MCF 10A (cell line): ENCODE measurements at places on chromosomes 5 and 9. TPM values are rescaled to one million over a fixed set of nuclear protein-coding genes. Genes with fewer than 3 reads are reported as not detected.
A peak's percentile ranks its signal among the peaks of the same experiment; 100 is the strongest.

GRCh38 chr9:131889437-131890251 lies 149.8 kb upstream of the RAPGEF1 start:
- peaks cover 13% of the 10 kb centered on the region for H3K36me3 ChIP-seq
- DNase-seq = no peak
- no peaks in the 10 kb centered on the region for H3K27me3 ChIP-seq
- no peak overlapping the region for H3K27ac ChIP-seq
- H3K4me1 ChIP-seq = peaks cover 5% of the 10 kb centered on the region
- no peak overlapping the region for H3K4me3 ChIP-seq

DNA sequence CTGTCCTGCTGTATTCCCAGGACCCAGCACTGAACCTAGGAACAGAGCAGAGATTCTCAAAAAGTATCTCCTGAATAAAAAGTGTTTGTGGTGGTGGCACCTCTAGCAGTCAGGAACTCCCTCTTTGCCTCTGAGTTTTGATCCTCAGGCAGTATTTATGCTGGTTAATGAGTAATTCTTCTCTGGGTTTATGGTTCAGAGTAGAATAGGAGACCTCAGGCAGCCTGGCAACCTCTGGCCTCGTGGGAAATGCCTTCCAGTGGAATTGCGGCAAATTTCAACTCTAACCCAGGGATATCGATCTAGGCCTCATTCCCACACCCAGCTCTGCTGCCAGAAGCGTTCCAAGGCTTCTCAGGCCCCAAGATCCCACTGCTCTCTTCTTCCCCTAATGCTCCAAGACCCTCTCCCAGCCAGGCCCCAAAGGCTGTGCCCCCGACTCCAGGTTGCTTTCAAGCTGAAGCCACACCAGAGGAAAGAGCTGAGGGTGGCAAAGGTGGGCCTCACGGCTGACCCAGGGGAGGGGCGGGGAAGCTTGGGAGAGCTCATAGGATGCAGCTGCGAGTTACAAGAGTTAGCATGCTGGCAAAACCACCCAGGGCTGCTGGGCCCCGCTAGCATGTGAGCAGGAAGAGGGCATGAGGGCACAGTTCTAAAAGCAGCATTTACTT lies 10.9 kb upstream of the HDHD3 start:
- DNase-seq = no peak
- H3K27ac ChIP-seq = no peak overlapping the region
- no peaks in the 10 kb centered on the region for H3K27me3 ChIP-seq
- H3K36me3 ChIP-seq = no peaks in the 10 kb centered on the region
- no peak overlapping the region for H3K4me3 ChIP-seq

The GHR gene
- 1.8 and 1.9 TPM in 2 replicates for total RNA-seq

The CNTNAP3 gene
- total RNA-seq = 9.9 and 11.2 TPM in 2 replicates

- peaks cover 89% of the 10 kb centered on the region for H3K36me3 ChIP-seq
- peaks cover 46% of the 10 kb centered on the region for H3K4me1 ChIP-seq
- H3K4me3 ChIP-seq = no peak overlapping the region
- H3K27me3 ChIP-seq = no peaks in the 10 kb centered on the region
- peak overlapping the region; percentile 10 for H3K27ac ChIP-seq
- no peak for DNase-seq
Observed at GRCh38 chr9:33137781-33138264, 29.3 kb downstream of the B4GALT1 start.

- no peaks in the 10 kb centered on the region for H3K36me3 ChIP-seq
- H3K4me1 ChIP-seq = peaks cover 5% of the 10 kb centered on the region
- H3K27ac ChIP-seq = no peak overlapping the region
Observed at GRCh38 chr9:125988479-125989050, 241.4 kb downstream of the PBX3 start.

GRCh38 chr9:94228616-94229015 lies 30.5 kb upstream of the ZNF169 start:
- H3K27ac ChIP-seq = no peak overlapping the region
- H3K36me3 ChIP-seq = no peaks in the 10 kb centered on the region
- DNase-seq = no peak
- no peak overlapping the region for H3K4me3 ChIP-seq
- no peaks in the 10 kb centered on the region for H3K4me1 ChIP-seq
- no peaks in the 10 kb centered on the region for H3K27me3 ChIP-seq

DNA sequence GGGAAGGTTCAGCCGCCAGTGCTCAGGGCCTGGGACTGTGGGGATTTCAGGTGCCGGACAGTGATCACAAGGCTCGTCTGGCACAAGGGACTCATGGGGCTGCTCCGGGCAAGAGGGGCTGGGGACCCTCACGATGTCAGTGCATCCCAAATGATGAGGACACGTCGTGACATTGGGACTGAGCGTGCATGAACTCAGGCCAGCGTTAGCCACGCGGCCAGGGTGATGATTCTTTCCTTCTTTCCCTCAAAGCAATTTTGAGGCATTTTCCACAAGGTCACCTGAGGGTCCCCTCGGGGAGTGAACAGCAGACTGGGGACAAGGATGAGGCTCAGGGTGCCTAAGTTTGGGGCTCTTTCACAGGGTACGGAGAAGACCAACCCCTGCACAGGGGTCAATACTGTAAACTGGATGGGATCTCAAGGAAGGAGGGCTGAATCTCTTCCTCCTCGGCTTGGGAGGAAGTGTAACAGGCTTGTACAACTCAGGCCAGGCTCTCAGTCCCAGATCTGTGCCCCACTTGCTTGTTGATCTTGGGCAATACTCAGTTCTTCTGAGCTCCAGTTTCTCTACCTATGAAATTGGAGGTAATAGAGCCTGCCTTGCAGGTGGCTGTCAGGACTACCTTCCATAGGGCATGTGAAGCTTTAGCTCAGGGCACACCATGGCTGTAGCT lies 78.5 kb downstream of the PRRT1B start:
- no peak for DNase-seq
- peaks cover 45% of the 10 kb centered on the region for H3K36me3 ChIP-seq
- no peaks in the 10 kb centered on the region for H3K27me3 ChIP-seq
- H3K4me1 ChIP-seq = peaks cover 11% of the 10 kb centered on the region
- no peak overlapping the region for H3K27ac ChIP-seq
- no peak overlapping the region for H3K4me3 ChIP-seq

DNA sequence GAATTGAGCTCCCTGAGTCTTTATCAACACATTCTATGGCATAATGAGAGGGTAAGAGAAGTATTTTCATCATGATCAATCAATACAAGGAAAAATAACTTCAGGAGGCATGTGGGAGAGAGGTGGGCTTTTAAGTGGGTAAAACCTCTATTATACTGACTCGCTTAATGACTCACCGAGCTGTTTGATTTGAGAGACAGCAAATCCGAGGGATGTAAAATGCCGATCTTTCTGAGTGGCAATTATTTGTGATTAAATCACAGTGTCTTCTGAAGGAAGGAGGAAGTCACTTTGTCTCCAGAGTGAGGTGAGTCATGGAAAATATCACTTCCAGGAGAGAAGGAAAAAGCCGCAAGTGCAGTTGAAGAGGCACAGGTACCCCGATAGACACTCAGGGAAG lies 320.4 kb downstream of the DRD1 start:
- H3K4me3 ChIP-seq = no peak overlapping the region
- DNase-seq = no peak
- no peak overlapping the region for H3K27ac ChIP-seq
- H3K27me3 ChIP-seq = peaks cover 3% of the 10 kb centered on the region
- H3K36me3 ChIP-seq = no peaks in the 10 kb centered on the region

The SPARC gene
- 17.4 and 32.6 TPM in 2 replicates for total RNA-seq

The PIP5K1B gene
- 0.16 TPM in 1 of 2 replicates, not detected in the other for total RNA-seq

GRCh38 chr5:141508798-141509611 lies 20.1 kb downstream of the PCDHGC5 start:
- H3K27me3 ChIP-seq = no peaks in the 10 kb centered on the region
- H3K4me1 ChIP-seq = peaks cover 40% of the 10 kb centered on the region
- peak overlapping the region; percentile 71 for H3K4me3 ChIP-seq
- peak; percentile 98 for DNase-seq

GRCh38 chr5:96079075-96079474 lies 117.4 kb upstream of the ELL2 start:
- peaks cover 57% of the 10 kb centered on the region for H3K4me1 ChIP-seq
- peak overlapping the region; percentile 25 for H3K4me3 ChIP-seq
- no peaks in the 10 kb centered on the region for H3K27me3 ChIP-seq
- H3K27ac ChIP-seq = peak overlapping the region; percentile 96

DNA sequence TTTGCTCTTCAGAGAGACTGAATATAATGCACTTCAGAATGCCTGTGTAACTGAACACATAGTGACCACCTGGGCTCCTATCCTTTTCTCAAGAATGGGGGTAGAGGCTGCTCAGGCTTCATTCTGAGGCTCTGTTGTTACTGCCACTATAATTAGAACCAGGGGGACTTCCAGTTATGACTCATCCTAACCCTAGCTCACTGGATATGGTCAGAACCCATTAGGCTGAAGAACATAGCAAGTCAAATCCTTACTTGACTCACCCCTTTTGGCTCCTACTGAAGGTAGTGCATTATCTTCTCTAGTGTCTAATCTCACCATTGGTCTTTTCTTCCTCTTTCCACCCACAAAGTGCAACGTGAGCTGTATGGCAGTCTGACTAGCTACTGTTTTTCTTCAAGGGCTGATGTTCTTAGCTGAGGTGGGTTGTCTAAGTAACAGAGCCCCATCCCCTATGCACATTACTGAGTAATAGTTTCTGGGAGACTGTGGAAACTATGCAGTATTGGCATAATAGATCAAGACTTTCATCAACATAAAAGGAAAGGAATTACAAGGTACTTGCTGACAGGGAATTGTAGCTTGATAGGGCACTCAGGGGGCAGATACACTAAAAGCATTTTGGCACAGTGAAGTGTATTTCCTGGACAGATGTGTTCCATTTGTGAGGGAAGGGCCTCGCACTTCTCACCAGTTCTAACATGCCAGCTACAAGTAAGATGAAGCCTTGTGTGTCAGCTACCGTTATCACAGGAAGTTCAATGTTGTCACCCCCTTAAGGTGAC lies 431.0 kb upstream of the MEF2C start:
- H3K4me1 ChIP-seq = peaks cover 9% of the 10 kb centered on the region
- H3K36me3 ChIP-seq = no peaks in the 10 kb centered on the region
- no peak overlapping the region for H3K4me3 ChIP-seq
- H3K27me3 ChIP-seq = no peaks in the 10 kb centered on the region
- DNase-seq = peak; percentile 21

- no peak overlapping the region for H3K4me3 ChIP-seq
- H3K27me3 ChIP-seq = no peaks in the 10 kb centered on the region
- DNase-seq = no peak
Observed at GRCh38 chr9:137385061-137385655, 37.8 kb downstream of the EXD3 start.

DNA sequence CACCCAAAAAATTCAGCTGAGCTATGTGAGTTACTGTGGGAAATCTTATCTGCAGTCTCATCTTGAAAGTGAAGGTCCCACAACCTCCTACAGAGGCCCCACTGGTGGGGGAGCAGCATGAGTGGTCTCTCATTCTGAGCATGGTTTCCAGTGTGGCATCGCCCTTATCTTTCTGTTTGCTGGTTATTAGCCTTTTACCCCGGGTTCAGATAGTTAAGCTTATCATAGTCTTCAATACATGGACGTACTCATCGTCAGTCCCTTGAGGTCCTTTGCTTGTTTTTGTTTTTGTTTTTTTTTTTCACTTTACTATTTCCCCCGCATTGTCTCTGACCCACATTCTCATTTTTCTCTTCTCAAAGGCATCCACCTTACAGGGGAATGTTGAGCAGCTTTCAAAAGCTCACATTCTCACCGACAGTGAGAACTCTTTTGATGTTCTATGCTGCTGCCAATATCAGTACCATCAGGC lies 7.7 kb upstream of the HAVCR2 start:
- H3K4me3 ChIP-seq = no peak overlapping the region
- no peaks in the 10 kb centered on the region for H3K4me1 ChIP-seq
- no peak for DNase-seq
- no peak overlapping the region for H3K27ac ChIP-seq
- H3K27me3 ChIP-seq = no peaks in the 10 kb centered on the region

The LPAR1 gene
- total RNA-seq = 0.21 and 0.47 TPM in 2 replicates

The QRFP gene
- not detected in 2 replicates for total RNA-seq
